Endothelial cell (in vitro differentiated cells): ENCODE measurements at places on chromosomes 16 and 17.

GRCh38 chr16:9302072-9302471 is 210.6 kb downstream of the HAPSTR1 start:
- DNase-seq = no peak

GRCh38 chr16:72313903-72314302 is 141.9 kb upstream of the PMFBP1 start:
- DNase-seq = no peak

DNA sequence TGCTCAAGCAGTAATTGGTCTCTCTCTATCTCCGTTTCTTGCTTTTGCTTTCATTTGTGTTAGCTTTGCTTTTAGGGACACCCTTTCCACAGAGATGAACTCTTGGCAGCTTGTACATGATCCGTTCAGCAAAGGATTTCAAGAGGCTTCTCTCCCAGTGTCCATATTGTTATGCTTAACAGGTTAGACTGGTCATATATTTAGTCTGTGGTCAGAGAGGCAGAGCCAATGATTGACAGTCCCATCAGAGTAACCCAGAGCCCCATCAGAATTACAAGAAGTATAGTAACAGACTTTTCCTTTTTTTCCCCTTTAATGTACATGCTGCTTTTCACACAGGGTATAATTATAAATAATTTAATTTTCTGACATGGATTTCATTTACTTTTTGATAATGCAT is 34.4 kb downstream of the GDPD1 start:
- DNase-seq = no peak

- no peak for DNase-seq
Measured at GRCh38 chr17:3298260-3298659, at the start of gene OR3A1. Gene OR3A1 (minus strand): TSS chr17:3298360. CDS start chr17:3292582, 5,778 bp downstream.

GRCh38 chr17:50079334-50080095 is 15.6 kb upstream of the PDK2 start:
- DNase-seq = peak; percentile 50

DNA sequence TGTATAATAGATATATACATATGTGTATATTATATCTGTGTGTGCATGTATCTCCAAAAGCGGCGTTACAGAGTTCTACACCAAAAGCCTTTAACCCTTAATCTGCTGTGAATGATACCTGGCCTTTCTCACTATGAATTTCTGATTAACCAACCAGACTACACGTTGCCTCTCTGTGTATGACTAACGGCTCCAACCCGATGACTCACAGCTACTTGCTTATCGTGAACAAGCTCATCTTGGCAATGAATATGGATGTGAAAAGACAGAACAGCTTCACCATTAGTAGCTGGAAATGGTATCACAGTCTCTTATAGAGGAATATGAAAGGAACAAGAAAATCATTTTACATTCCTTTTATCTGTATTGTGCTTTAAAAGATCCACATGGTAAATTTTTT is 23.8 kb upstream of the ARHGAP44 start:
- DNase-seq = no peak
